ENCODE measurements at places on chromosomes 3 and 15.

- no peak for DNase-seq
Measured at GRCh38 chr3:45914362-45915058, 28.2 kb downstream of the CCR9 start.

DNA sequence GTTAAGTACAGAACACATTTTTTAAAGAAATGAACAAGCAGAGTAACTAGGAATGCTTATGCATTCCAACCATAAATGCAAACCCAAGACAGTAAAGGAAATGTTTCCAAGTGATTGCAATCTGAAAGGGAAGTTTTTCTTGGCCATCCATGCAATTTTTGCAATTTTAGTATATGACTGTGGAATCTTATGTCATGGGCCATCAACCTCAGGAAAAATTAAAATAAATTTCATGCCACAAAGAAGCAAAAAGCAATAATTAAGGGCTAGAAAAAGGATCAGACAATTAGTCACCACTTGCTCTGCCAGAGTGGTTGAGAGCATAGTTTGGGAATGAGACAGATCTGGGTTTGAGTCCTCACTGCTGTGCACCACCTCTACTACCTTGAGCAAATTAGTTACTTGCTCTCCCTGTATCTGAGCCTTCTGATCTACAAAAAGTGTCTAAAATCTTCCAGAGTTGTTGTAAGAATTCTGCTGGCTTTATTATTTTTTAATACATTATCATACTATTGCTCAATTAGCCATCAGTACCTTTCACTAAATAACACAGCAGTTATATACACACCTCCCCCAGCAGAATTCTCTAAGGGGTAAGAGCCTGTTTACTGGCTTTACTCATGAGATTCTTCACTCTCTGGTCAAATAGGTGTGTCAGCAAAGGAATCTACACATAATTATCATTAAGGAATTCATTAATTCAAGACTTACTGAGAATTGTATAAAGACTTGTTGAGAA, 49.7 kb upstream of the FBN1 start:
- DNase-seq: no peak

GRCh38 chr15:62020576-62021160, 39.6 kb downstream of the VPS13C start:
- no peak for DNase-seq

DNA sequence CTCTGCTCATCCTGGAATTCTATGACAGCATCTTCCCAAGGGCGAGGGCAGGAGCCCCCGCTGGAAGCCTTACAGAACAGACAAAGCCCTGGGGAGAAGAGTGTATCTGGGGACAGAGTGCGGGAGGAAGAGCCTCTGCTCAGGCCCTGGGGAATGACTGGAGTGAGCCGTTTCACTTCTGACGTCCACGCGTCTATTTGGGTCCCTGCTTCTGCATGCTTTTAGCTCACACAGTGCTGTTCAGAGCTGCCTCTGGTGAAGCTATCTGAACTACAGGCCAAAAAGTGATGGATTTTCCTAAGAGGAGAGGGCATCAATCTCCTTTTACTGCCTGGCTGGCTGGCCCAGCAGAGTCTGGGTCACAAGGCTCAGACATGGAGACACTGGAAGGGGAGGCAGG, 311.8 kb downstream of the NTRK3 start:
- no peak for DNase-seq

DNA sequence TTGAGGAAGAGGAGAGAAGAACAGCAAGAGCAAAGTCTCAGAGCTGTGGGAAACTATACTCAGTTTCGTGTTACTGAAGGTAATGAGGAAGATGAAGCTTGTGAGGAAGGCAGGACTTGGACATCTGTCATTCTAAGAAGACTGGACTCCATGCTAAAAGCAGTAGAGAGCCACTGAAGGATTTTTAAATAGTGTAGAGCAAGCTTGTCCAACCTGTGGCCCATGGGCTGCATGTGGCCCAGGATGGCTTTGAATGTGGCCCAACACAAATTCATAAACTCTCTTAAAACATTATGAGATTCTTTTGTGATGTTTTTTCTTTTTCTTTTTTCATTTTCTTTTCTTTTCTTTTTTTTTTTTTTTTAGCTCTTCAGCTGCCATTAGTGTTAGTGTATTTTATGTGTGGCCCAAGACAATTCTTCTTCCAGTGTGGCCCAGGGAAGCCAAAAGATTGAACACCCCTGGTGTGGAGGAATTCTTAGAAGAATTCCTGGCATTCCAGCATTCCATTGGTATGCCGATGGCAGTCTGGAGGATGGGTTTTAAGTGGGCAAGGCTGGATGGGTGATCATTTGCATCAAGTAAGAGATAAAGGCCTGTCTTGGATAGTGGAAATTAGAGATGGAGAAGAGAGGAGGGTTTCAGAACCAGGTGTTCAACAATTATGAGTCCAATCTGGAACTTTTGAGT, 6.9 kb upstream of the NFKBIZ start:
- no peak for DNase-seq

DNA sequence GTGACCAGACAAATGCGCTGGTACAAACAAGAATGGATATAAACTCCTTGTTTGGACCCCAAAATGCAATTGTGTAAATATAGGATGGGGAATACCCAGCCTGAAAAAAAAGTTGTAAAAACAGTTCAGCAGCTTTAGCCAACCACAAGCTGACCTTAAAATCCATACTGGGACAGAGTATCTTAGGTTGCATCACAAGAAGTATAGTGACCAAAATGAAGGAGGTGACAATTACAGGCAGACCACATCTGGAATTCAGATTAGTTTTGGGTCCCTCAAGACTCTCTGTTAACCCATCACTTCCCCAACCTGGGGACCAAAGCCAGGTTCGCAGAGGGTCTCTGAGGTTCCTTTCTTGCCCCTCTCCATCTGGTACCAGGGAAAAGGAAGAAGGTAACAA, 115.9 kb upstream of the PRR20G start:
- no peak for DNase-seq

GRCh38 chr3:37611771-37612170, 249.9 kb upstream of the CTDSPL start:
- no peak for DNase-seq

DNA sequence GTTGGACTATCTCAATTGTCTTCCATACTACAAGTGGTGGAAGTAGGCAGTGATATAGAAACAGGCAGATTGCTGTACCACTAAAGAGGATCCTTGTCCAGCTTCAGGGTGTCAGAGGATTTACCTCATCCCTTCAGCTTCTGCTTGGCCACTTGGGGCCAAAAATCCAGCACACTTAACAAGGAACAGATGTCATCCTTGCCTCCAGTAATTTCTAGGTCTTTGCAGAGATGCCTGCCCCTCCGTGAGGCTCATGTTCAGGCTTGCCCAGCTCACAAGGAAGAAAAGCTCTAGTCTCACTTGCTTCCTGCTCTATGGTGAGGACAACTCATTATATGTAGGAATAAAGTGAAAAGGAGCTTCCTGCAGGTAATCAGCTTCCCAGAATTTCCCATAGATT, 510.3 kb downstream of the EPHA3 start:
- no peak for DNase-seq

- no peak for DNase-seq
Measured at GRCh38 chr3:160676547-160677303, at the start of gene ARL14. Gene ARL14 (plus strand): TSS chr3:160677160. CDS start chr3:160677347, 187 bp downstream.

GRCh38 chr3:150341891-150342290, 66.2 kb upstream of the TSC22D2 start:
- DNase-seq: no peak

GRCh38 chr3:139204728-139205127, 139.1 kb upstream of the MRPS22 start:
- no peak for DNase-seq

- no peak for DNase-seq
Measured at GRCh38 chr3:16671690-16672089, 66.5 kb upstream of the DAZL start.

DNA sequence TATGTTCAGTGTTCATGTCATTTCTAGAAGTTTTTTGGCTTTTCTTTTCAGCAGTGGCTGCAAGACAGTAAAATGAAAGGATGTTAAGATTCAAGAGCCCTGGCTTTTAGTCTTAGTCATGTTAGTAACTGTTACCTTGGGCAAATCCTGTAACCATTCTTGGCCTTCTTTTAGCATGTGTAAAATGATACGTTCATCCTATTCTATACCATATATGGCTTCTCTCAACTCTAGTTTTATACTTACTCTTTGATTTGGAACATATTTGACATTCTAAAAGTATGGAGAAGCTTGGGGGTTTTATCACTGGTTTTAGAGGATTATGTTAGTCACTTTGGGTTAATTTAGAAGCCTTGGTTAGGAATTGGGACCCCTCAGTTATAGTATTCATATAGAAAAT, 20.1 kb downstream of the GTF2E1 start:
- no peak for DNase-seq

- peak; percentile 17 for DNase-seq
Measured at GRCh38 chr3:3800080-3800455, 837 bp downstream of the LRRN1 start.

All from stimulated activated naive CD8-positive, alpha-beta T cell treated with anti-CD3 and anti-CD28 coated beads, Interleukin-15, amount 100 ng/mL, for 72 hours (primary cell).